Brain pericyte (primary cell): ENCODE measurements at places on chromosomes 5 and 9.

DNA sequence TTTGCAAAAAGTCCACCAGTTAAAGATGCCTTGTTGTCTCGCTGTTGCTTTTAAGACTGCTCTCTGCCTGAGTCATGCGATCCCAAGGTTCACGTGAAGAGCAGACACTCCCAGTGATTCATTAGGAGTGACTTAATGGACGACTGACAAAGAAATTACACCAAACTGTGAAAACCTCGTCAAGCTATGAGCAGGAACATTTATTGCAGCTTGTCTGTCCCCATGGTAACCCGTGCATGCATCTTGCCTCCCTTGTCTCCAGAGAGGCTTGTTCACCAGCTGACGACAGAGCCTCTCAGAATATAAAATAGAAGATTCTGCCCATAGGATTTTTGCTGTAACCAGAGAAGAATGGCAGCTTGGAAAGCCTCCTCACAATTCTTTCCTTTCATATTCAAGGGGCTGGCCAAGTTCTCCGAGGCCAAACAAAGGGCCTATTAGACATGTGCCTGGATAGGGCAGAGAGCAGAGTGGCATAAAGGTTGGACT, 352.7 kb downstream of the SPOCK1 start:
- DNase-seq: no peak

GRCh38 chr9:23590276-23591000, 235.6 kb downstream of the ELAVL2 start:
- no peak for DNase-seq

- no peak for DNase-seq
Observed at GRCh38 chr5:143976055-143976454, 164.1 kb downstream of the HMHB1 start.

- DNase-seq: no peak
Observed at GRCh38 chr5:72523960-72524582, 16.9 kb upstream of the ZNF366 start.

- DNase-seq: no peak
Observed at GRCh38 chr9:4126184-4126865, 173.5 kb downstream of the GLIS3 start.

DNA sequence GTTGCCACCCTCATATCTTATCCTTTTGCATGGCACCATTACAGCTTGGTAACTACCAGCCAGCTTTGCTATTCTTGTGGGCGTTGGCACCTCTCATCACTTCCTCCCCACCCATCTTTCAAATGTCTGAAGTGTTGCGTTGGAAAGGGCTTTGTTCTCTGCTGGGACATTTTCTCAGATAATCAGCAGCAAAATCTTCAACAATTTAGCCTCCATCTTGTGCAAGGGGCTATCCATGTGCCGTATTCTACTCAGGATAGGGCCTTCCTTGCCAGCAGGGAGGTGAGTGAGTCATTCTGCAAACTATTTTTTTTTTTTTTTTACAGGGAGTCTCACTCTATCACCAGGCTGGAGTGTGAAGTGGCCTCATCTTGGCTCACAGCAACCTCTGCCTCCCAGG, 62.1 kb upstream of the NUDT12 start:
- no peak for DNase-seq

- DNase-seq: no peak
Observed at GRCh38 chr9:93892748-93893147, 62.4 kb downstream of the BARX1 start.

DNA sequence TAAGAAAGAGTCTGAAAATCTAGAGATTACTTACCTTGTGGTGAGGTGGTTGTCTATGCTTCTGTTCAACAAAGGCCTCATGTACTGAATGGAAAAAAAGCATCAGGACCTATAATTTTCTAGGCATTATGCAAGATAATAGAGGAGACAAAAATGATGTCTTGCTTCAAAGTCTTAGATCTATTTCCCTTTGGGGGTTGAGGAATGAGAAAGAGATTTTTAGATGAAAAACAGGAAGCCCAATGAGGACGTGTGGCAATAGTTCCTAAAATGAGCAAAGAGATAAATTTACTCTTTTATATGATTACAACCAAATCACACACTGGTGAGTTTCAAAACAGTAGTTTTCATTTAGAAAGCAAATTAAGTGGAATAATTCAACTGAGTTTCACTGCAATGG, 99.5 kb downstream of the GHR start:
- DNase-seq: no peak

DNA sequence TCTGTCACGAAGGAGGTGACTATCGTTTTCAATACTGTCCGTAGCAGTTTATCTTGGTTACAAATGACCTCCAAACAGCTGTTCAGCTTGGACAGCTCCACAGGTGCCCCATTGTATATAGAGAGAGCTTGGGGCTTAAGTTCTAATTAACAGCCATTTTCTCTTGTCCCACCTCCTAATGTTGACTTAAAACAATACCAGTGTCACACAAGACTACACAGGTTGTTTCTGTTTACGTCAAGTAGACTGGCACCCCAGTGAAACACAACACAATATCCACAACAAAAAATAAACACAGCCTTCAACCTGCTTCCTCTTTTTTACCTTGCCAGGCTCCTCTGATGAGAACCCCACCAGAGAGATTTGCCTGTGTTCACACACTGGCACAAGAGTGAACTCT, 39.8 kb upstream of the TLE1 start:
- DNase-seq: no peak

DNA sequence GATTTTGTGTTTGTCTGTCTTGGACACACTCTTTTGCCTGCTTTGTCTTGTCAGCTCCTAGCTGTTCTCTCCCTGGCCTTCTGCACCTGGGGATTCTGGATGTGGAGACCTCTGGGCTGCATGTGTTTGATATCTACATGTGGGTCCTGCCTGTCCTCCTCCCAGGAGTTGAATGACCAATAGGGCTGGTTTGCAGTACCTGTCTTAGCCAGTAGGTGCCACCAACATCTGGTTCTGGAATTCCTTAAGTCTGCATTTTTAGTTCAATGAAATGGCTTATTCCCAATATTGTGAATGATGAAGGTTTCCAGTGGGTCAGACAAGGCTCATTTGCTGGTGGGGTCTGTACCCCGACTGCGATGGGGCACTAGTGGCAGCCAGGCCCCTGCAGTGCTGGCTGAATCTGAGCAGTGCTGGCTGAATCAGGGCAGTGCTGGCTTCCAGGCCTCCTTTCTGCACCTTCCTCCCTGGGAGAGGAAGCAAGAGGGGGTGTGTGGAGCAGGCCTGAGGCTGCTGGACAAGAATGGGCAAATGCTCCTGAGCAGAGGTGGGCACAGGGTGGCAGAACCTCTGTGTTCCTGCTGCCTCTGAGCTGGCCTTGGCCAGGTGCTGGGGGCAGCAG, 73.3 kb downstream of the RXRA start:
- no peak for DNase-seq

DNA sequence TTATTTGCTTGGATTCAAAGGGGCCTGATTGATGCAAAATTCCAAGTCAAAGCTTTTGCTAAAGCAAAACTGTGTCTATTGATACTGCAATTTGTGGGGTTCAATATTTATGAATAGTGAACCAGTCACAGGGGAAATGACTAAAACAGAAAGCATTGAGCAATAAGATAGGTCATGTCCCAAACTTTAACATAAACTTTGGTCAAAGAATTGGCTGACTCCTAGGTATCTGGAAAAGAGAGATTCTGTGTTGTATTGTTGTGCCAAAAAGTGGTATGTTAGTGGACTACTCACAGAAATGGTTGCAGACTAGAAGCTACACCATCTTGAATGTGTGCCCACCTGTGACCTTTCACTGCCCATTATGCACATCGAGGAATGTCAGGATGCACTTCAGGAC, 585.5 kb upstream of the RGMB start:
- no peak for DNase-seq

- no peak for DNase-seq
Observed at GRCh38 chr5:106768392-106768791, 902.3 kb downstream of the EFNA5 start.

DNA sequence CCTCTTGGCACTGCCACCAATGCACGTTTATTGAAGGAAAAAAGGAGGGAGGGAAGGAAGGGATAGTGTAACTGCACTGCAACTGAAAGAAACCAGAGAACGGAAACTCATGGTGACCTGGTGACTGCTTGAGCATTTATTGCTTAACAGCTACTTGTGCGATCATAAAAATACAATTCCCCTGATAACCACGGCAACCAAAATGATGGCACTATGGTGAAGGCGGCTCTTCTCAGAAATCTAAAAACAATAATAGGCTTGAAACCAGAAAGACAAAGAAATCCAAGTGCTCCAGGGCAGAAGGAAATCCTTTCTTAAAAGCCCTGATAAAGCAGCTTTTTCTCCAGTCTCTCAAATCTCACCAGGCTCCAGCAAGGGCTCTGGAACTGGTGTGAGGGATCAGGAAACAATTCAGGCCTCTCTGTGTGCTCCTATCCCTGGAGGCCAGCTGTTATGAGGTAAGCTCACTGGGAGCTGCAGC, 1.9 kb downstream of the FBXO10 start:
- peak; percentile 27 for DNase-seq

- no peak for DNase-seq
Observed at GRCh38 chr5:141850244-141850768, 27.9 kb downstream of the PCDH1 start.

- DNase-seq: no peak
Observed at GRCh38 chr5:34833976-34834793, 4.8 kb upstream of the TTC23L start.

DNA sequence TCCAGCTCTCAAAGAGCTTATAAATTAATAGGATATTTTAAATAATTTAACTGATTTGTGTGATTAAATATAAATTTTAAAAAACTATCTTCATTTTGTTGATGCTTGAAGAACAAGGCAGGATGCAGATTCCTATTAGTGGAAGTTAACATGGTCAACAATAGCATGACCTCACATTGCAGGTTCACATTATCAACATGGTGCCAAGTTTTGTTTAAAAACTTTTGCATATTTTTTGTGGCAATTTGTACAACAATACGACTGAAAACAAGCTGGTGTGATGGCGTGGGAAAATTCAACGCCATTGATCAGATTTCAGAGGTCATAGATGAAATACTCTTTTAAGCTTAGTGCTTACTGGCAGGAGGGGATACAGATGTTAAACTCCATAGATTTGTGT, 114.1 kb upstream of the MYO10 start:
- no peak for DNase-seq

GRCh38 chr9:127903557-127904475, 4.4 kb upstream of the ST6GALNAC6 start:
- DNase-seq: no peak

- DNase-seq: peak; percentile 0
Observed at GRCh38 chr5:124315741-124316415, 430.6 kb downstream of the ZNF608 start.

- DNase-seq: no peak
Observed at GRCh38 chr9:114216976-114217375, 61.6 kb downstream of the COL27A1 start.

GRCh38 chr5:39224196-39224761, 4.9 kb upstream of the FYB1 start:
- no peak for DNase-seq

- no peak for DNase-seq
Observed at GRCh38 chr5:168802337-168802736, 223.2 kb upstream of the PANK3 start.

- no peak for DNase-seq
Observed at GRCh38 chr9:114682846-114683245, 854 bp upstream of the TEX48 start.

DNA sequence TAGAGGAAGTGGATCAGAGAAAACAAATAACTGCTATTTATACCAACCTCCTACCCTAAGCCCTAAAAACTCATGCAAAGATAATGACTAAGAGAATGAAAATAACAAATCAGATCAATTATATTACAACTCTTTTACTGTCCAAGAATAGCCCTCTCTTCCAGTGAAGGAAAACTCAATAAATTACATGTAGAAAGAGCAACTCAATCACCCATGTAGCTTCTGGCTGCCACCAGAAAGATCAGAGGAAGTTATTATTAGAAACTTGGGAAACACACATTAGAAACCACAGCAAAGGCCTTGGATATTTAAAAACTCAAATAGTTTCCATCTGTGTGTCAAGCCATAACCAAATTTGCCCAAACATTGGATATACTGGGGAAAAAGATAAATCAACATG, 134.0 kb upstream of the TARS1 start:
- DNase-seq: no peak

GRCh38 chr5:165631235-165631634, 2125.8 kb downstream of the MAT2B start:
- no peak for DNase-seq

DNA sequence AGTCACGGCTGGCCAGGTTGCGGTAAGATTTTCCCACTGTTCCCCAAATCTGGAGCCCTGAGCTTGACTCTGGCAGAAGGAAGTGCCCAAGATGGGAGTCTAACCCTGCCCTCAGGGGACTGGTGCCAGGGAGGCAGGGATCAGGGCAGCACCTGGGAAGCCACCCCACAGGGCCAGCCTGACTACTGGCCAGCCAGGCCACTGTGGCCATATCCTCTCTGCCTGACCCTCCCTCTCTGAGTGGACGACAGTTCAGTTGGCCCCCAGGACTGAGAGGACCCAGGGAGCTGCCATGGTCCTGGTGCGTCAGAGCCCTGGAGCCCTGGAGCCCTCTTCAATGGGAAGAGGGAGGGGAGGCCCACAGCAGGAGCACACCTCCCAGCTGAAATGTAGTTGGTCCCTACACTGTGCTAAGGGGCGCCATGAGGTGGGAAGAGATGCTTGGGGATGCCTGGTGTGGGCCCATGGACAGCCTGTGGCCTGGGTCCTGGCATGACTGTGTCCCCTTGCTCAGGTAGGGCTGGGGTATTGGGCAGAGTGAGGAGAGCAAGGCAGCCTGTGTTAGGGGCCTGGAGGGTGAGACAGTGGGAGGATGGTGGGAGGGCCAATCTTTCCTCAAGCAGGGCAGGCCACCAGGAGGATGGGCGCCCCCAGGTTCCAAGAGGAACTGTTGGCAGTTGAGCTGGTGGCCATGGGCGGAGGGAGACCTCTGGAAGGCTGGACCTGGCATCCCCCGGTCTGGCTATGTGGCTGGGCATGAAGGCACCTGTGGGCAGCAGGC, 81.1 kb downstream of the PHF2 start:
- DNase-seq: no peak

- DNase-seq: no peak
Observed at GRCh38 chr9:75644649-75645048, 245.8 kb upstream of the PCSK5 start.

DNA sequence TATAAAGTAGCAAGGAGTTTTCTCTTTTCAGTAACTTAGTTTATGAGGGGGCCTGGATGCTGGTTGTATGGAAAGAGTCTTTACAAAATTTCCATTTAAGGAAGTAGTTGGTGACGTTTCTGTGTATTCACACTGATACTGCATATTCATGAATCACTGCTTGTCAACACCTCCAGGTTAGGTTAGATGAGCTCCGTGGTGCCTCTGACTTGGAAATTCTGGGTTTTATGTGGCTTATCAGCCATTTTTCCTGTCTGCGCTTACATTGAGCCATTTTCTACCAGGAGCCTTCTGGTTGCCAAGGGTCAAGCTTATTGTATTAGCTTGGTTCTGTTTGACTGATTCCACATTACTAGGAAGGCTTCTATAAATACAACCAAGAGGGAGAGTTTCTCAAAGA, 128.3 kb downstream of the SLC28A3 start:
- no peak for DNase-seq

GRCh38 chr9:36566813-36567221, 5.9 kb upstream of the MELK start:
- DNase-seq: no peak

- DNase-seq: no peak
Observed at GRCh38 chr5:60972231-60972630, 27.2 kb downstream of the NDUFAF2 start.
